ENCODE measurements at places on chromosomes 12 and 14.

DNA sequence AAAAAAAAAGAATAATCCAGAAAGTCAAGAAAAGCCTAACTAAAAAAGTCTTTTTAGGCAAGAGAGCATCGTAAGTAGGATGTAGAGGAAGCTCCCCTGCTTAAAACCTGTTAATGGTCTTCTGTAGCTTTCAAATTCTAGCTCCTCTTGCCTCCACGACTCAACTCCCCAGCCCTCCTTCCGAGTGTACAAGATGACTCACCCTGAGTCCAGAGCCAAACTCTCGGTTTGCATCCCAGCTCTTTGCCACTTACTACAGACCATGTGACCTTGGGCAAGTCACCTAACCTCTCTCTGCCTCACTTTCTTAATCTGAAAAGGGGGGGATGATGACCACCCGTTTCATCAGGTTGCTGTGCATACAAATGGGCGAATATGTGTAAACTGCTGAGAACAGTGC is 460.4 kb downstream of the DPF3 start:
- peak; percentile 52 for DNase-seq

DNA sequence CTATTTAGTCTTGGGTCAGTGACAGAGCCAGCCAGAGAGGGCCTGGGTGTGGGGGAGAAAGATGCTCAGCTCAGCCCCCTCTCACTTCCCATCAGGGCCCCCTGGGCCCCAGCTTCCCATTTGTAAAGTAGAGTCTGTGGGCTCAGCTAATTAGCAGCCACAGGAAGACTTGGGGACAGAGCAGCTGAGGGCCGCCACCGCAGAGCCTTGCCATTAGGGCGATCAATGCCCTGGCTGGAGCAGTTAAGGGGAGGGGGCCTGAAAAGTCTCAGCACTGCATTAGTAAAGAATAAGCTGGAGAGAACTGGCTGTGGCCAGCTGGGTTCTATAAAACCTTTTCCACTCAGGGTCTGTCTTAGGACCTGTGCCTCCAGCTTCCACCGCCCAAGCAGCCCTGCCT is 2.7 kb downstream of the PLEKHD1 start:
- no peak for DNase-seq

GRCh38 chr14:91152499-91152898 is 38.6 kb downstream of the DGLUCY start:
- DNase-seq = no peak

GRCh38 chr14:68250927-68251768 is 431.6 kb downstream of the RAD51B start:
- no peak for DNase-seq

- DNase-seq = peak; percentile 63
Measured at GRCh38 chr12:51678086-51678724, 87.2 kb downstream of the SCN8A start.

- peak; percentile 17 for DNase-seq
Measured at GRCh38 chr14:105411017-105411941, 8.3 kb upstream of the MTA1 start.

- DNase-seq = no peak
Measured at GRCh38 chr12:63898764-63899337, 54.4 kb downstream of the SRGAP1 start.

DNA sequence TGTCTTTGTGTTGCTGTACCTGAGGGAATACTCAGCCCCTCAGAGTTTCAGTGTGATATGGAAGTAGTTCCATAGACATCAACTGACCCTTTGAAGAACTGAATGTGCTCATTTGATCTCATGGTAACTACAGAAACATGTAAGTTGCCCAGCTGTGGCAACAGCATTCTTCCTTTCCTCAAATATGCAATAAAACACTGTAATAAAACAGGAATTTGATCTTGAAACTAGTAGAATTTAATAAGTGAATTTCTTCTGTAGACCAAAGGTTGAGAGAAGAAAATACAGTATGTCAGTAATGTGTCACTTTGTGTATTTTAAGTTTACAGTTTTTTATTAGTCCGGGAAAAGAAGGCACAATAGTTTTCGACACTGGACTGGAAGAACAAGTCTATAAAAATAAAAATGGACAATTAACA is 31.9 kb downstream of the KCTD10 start:
- DNase-seq = peak; percentile 60

DNA sequence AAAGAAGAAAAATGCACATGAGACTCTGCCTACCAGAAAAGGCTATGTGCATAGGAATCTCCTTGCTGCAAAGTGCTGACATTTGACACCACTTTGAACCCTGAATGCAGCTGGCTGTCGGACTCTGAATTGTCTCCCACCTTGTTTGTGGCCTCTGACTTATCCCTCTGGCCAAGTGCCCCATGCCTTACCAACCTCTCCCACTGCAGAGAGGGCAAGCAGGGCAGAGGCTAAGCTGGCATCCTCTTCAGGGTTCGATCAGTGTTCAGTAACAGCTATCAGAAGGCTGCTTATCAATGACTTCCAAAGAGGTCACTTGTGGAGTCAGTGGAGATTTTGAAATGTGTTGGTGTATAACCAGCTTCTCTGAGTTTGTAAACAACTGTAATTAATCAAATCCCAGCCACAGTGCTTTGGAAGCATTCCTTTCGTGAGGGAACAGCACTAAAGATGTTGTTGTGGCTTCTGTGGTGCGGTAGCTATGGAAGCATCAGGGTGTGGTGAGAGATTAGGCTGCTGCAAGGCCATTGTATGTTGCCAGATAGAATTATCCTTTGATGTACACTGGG is 22.6 kb upstream of the BMP4 start:
- DNase-seq = no peak

- no peak for DNase-seq
Measured at GRCh38 chr14:62696331-62696924, 348.8 kb downstream of the KCNH5 start.

DNA sequence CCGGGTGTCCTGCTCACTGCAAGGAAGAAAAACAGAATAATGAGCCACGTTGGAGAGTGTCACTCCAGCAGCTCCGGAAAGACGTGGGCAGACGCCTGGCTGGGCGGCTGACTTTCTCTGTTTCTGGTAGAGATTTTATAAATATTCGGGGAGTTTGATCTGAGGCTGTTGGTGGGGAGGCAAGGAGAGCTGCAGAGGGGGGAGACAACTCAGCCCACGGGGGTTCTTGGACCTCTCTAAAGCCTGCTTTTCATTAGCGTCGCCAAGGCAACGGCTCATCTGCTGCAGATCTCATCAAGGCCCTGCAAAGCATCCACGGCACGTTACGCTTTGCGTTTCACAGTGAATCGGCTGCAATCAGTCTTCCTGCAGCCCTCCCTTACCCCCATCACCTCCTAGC is 207.2 kb downstream of the ZFP36L1 start:
- DNase-seq = peak; percentile 74

DNA sequence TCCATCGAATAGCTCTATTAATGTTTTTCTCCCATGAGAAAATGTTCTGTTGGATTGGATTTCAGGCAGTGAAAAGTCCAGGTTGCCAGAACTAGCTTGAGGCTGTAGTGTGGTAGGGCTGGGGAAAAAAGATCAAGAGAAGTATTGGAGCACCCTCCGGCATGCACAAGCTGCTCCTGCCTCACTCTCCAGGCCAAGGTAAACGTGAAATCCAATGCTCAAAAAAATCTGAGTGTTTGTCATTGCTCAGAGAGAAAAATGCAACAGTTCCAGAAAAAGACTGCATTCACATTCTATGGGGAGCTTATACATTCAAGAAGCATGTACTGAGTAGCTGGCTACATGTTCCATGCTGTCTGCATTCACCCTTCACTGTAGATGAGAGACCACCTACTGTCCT is 680.9 kb upstream of the TBX3 start:
- no peak for DNase-seq

GRCh38 chr12:62761658-62762057 is 173.3 kb downstream of the PPM1H start:
- DNase-seq = peak; percentile 90

GRCh38 chr12:74476234-74476633 is 61.4 kb upstream of the ATXN7L3B start:
- DNase-seq = no peak

- peak; percentile 77 for DNase-seq
Measured at GRCh38 chr14:20970983-20971704, 15.9 kb downstream of the RNASE2 start.

DNA sequence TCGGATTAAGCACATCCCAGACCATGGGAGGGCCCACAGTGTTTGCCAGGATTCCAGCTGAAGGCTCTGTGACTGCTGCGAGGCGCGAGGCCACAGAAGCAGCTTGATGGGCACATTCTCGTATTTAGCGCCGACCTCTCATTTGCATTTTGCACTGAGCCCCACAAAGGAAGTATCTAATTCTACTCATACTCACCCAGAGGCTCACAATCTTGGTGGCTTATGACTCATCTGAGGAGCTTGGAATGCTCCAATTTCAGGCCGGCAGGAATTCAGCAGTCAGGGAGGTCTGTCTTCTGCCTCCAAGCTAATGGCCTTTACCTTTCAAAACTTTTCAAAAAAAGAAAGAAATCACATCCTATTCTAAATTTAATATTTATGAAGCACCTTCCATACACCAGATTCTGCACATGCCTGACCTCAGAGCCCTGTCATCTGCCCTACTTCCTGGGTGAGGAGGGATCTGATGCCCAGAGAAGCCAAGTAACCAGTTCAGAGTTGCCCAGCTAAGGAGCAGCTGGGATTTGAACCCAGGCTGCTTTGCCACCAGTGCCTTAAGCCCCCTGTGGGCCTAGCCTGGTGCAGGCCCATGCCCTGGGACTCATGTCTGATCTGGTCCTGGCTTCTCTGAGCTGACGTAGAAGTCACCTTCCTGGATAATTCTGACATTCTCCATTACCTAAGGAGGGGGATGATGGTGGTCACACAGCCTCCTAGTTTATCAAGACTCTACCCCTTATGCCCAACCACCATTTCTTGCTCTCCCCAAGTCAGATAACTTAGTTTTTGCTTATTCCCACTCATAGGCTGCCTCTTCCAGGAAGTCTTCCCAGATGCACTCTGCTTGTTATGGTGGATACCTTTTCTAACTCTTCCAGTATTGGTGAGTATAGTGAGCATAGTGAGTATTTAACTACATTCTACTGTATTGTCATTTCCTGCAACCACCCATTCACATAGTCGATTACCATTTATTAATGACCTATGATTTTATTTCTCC is 198.9 kb downstream of the RBM19 start:
- DNase-seq = peak; percentile 66

DNA sequence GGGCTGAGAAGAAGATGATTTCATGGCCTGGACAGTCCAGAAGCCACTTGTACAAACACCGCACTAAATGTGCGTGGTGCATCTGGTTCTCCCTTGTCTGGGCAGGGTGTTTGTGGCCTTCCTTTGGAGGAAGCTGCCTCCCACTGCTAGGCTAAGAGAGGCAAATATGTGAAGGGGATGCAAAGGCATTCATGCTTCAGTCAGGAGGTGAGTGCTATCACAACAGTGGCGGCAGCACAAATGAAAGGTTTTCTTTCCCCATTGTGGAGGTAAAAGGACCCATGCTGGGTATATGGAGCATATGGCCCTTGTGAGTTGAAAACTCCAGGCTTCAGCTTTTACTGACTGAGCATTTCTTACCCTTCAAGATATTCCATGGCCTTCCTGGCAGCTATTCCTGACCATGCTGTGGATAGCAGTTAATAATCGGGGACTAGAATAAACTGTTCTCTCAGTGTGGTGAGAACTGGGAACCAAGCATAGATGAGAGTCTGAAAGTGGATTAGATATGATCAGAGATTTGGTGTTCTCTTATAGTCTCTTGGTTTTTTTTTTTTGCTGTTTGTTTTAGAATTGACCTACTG is 69.9 kb downstream of the MYRFL start:
- DNase-seq = no peak

- DNase-seq = peak; percentile 68
Measured at GRCh38 chr12:44930972-44931600, 55.0 kb upstream of the NELL2 start.

GRCh38 chr12:92765871-92766270 is 63.1 kb downstream of the PLEKHG7 start:
- no peak for DNase-seq

- DNase-seq = no peak
Measured at GRCh38 chr14:24290746-24291145, 8.8 kb downstream of the DHRS1 start.

DNA sequence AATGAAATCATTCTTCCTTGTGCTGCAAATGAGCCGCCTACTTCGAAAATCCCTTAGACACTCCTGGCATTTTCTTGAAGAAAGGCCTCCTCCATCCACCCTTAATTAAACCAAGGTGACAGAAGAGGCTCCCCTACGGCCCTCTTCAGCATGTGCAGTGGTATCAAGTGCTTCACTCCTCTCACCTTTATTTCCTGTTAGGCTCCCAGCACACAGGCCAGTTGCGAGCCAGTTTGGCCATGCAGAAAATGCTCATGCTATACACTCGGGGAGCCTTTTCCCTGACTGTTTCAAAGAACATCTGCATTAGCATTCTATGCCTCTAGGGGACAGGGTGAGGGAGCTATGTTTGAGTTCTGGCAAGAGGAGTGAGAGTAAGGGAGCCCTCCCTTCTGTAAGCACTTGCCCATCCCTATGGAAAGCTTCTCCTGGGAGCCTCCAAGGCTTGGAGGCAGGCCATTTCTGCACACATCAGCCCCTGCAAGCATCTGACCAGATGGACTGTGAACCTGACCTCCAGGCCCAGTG is 291.5 kb downstream of the RPS29 start:
- no peak for DNase-seq

DNA sequence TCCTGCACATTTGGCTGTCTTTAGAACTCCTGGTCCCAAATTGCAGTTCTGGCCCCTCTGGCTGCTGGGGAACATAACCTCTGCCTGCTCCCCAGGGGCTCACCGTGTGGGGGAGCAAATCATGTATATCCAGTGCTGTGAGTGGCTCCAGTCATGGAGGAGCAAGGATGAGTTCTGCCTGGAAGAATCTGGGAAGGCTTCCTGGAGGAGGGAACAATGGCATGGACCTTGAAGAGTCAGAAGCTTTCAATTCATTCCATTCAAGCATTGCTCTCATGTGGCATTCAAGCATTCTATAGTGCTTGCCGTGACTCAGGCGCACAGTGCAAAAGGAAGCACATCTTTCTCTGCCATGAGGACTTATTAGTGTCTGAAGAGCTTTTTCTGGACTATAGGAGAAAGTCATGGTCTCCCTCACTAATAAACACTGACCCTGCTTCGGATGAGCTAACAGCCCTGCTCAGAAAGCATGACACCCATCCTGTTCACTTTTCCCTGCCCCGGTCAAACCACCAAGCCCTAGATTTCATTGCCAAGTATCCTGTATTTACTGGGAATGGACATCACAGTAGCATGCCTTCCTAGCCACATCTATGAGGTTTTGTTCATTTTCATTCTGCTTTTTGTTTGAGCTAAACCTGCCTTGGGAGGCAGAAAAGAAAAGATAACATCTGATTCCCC is 3.5 kb downstream of the IFI27 start:
- DNase-seq = peak; percentile 38

DNA sequence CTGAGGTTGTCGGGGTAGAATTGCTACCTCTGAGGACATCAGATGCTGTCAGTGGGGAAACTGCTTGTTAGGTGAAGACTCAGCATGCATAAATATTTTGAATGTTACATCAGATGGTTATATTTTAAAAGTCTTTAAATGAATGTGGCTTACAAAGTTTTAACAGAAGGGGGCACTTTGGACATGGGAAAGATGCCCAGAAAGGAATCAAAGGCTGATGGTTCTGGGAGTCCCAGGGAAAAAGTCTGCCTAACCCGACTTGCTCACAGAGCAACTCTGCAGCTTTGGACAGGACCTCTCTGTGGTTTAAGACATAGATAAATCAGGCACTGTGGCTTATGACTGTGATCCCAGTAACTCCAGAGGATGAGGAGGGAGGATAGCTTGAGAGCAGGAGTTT is 474.9 kb downstream of the ATP23 start:
- peak; percentile 91 for DNase-seq
